Central memory CD4-positive, alpha-beta T cell (primary cell): ENCODE measurements at places on chromosomes 7 and 10.

DNA sequence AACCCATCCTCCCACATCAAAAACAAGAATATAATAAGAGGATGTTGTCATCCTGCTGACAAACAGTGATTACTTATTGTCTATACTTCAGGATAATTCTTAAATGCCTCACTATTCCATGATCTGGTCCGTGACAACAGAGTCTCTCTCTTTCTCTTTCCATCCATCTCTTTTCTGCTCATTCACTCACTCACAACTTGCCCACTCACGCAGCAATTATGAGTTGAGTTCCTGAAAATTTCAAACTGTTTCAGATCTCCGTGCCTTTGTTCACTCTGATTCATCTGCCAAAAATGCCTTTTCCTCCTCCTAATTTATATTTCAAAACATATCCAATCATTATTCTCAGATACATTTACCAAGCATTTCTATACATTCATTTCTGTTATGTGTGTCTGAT lies 1.4 kb downstream of the OR6B1 start:
- no peak for DNase-seq

GRCh38 chr10:25083546-25084111 lies 67.2 kb downstream of the THNSL1 start:
- no peak for DNase-seq

DNA sequence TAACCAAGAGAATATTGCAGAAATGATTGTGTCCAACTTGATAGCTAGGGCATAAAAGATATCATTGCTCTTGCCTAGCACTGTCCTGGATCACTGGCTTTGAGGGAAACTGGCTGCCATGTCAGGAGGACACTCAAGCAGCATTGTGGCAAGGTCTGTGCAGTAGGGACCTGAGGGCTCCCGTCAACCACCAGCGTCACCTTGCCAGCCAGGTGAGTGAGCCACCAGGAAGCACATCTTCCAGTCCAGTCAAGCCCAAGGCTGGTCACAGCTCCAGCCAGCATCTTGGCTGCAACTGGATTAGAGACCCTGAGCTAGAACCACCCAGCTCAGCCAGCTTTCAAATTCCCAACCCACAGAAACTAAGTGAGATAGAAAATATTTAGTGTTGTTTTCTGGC lies 392.7 kb downstream of the CALN1 start:
- DNase-seq = no peak

- no peak for DNase-seq
Observed at GRCh38 chr10:47078393-47079203, 167.4 kb downstream of the PTPN20 start.

DNA sequence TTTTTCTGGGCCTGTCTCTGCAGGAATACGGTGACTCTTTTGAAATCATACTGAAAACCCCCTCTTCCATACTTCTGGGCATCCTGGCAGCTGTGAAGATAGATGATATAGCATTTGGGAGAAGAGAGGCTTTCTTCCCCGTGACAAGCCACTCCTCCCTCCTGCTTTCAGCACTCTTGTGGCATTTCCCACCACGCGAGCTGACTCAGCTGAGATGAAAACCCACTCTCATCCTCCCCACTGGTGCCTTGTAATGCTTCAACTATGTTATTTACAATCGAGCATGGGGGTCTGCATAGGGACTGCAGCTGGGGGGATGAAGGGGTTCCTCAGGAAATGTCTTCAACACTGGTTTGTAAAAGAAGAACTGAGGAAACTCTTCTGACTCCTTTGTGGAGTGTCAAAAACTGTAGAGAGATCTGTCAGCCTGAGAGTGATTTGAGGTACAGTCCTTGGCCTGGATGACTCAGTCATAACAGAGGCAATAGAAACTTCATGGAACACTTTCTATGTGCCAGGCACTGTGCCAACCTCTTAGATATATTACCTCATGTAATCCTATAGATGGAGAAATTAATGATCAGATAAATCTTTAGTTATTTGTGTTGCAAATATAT lies 1.7 kb upstream of the TBATA start:
- DNase-seq = no peak

- DNase-seq = no peak
Observed at GRCh38 chr7:83861-84632, 108.3 kb upstream of the FAM20C start.
